Thoracic aorta (tissue), 2 donors: ENCODE measurements at places on chromosomes 3 and 15.

- no peak for DNase-seq
Observed at GRCh38 chr15:101068961-101069653, 149.9 kb downstream of the LRRK1 start.

DNA sequence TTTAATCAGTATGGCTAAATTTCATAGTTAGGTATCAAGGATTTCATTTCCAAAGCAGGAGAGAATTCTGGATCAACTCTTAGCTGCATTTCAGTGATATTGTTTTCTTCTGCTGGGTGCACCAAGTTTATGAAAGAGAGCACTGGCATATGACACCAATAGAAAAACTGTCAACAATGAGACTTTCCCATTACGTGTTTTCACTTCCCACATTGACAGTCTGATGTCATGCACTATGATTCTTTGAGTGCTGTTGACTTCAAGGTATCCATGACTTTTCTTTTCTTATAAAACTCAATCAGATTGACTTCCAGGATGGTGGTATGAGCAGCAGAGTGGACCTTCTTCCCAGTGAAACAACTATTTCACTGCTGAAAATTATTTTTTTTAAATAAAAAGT is 476.1 kb downstream of the EDEM1 start:
- DNase-seq = no peak

DNA sequence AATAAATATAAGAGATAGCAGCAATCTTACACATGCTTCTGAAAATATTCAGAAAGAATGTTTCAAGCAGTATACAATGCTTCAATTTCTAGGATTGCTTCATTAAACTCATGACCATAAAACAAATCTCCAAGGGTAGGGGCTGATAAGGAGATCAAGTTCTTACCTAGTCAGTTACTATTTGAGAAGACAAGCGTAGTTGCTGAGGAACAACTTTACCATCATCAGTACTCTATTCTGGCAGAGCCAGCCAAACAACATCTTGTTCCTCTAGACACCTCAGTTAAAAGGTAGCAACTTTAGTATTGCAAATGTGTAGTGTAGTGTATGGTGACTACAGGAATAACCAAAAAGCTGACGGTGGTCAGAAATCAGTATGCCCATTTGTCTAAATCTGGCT is 85.4 kb upstream of the CHRM5 start:
- DNase-seq = no peak

- no peak for DNase-seq
Observed at GRCh38 chr15:42285034-42285433, 11.8 kb upstream of the TMEM87A start.

- no peak for DNase-seq
Observed at GRCh38 chr15:40279437-40280141, 3.3 kb downstream of the ANKRD63 start.

GRCh38 chr3:148146947-148147826 is 550.5 kb upstream of the AGTR1 start:
- DNase-seq = no peak
